ENCODE measurements at places on chromosomes 1 and 21.

GRCh38 chr1:2443277-2444137, 31.1 kb upstream of the PEX10 start:
- DNase-seq: no peak

DNA sequence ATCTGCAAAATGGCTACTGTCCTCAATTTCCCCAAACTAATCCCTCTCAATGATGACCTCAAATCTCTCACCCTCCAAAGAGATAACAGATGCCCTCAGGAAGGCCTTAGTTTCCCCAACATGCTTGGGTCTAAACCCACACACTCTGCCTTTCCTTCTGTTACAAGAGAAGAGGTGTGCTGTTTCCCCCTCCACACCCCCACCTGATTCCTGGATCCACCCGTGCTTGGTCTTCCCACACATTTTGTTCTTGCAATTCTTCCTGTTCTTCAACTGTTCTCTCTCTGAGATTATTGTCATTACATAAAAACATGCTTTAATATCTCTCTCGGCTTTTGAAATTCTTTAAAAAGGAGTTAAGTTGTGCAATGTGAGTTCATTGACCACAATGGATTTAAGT, 5.7 kb upstream of the CBR3 start:
- DNase-seq: no peak

DNA sequence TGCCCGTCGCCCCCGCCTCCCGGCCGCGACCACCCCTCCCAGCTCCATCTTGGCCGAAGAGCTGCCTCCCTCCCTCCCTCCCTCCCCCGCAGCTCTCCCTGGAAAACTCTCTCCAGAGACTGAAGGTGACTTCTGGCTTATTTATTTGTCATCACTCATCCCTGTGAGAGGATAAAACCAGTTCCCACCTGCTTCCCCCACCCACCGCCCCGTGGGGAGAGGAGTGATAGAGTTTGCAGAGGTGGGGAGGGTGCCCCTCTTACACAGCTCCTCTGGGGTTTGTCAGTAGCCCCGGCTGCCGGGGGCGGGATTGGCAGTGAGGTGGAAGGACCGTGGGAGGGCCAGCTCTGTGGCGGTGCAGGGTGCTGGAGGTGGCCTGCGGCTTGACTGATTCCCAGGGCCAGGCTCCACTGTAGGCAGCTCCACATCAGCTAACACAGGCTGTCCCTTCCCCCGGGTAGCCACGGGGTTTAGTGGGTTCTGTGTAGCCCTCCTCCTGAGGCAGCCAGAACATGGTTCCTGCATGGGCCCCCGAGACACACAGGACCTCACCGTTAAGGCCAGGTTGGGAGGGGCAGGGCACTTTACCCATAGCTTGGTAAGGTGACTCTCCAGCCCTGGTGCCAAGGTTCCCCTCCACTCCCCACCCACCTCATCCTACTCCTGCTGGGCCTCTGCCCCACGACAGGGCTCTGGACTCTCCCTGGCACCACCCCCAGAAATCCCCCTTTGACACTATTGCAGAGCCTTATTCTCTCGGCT, 62.2 kb downstream of the ELK4 start:
- no peak for DNase-seq

DNA sequence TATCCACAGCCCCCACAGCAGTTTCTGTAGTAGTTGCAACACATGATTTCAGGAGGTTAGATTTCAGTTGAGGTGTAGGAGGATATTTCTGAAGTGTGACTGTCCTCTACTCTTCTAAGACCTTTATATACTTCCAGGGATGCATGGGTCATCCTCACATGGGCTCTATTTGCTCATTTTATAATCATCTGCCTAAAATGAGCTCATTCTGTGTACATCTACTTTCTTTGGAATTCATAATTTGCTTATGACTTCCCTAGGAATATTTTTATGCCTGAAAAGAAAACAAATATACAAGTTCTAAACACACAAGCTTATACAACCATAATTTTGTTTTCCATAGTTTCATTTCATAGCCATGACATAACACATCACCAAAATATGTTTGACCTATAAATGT, at the start of gene KRTAP21-2:
Gene KRTAP21-2, minus strand, starts transcription at position 101 of the 400 bp plus-strand sequence. Its CDS starts 57 bp downstream, at position 44.
- no peak for DNase-seq

GRCh38 chr1:247077876-247078257, 744 bp downstream of the ZNF670 start:
- no peak for DNase-seq

DNA sequence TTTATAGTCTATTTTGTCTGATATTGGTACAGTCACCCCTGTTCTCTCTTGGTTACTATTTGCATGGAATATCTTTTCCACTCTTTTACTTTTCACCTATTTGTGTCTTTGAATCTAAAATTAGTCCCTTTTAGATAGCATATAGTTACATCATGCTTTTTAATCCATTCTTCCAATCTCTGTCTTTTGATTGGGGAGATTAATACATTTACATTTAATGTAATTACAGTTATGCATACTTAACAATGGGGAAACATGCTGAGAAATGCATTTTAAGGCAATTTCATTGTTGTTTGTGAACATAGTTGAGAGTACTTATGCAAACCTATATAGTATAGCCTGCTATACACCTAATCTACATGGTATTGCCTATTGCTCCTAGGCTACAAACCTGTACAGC, 48.4 kb upstream of the ATP6V1G3 start:
- no peak for DNase-seq

- no peak for DNase-seq
Observed at GRCh38 chr1:190808035-190808434, 330.4 kb upstream of the BRINP3 start.

- DNase-seq: no peak
Observed at GRCh38 chr1:151144474-151145303, 1.7 kb downstream of the SEMA6C start.

- DNase-seq: no peak
Observed at GRCh38 chr1:202163281-202164270, 3.2 kb upstream of the PTPN7 start.

- DNase-seq: no peak
Observed at GRCh38 chr1:218775501-218776021, 398.1 kb upstream of the LYPLAL1 start.

Measured in activated T-cell treated with anti-CD3 and anti-CD28 coated beads for 1 hour (primary cell).